ENCODE measurements at places on chromosomes 7 and 10. TPM values are rescaled to one million over a fixed set of nuclear protein-coding genes. Genes with fewer than 3 reads are reported as not detected.

LFNG gene
- 19.0 TPM for total RNA-seq

DNA sequence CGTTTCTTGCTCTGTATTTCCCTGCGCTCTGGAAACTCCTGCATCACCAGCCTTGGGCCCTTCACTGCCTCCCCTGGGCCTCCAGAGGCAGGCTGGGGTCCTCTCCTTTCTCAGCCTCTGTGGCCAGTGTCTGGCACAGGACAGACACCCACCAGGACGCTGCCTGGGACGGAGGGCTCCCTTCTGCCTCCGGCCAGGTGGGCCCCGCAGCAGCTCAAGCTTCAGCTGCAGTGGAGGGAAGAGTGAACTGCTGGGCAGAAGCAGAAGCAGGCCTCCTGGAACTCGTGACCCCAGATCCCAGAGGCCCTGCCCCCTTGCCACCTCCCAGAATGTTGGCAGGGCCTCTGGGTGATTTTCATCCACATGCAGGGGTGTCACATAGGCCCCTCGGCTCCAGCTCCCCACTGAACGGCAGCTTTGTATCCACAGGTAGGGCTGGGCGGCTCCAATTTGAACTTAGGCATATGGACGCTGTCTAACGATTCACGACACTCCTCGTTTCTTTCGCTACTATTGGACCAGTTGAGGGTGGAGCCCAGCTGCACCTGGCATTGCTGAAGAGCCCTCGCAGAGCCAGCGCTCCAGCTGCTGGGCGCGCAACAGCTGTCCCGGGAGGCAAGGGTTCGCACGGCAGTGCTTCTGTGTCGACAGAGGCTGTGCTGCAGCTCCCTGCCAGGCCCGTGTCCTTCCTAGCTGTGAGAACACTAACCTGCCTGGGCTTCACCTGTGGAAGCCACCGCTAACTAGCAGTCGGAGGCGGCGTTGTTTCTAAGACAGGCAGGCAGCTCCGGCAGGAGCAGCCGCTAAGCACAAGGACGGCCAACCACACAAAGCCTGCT is 18.4 kb upstream of the GPR146 start:
- peaks cover 19% of the 10 kb centered on the region for H3K4me1 ChIP-seq
- H3K27me3 ChIP-seq: no peaks in the 10 kb centered on the region
- no peak for DNase-seq

GRCh38 chr7:80240265-80241025 is 105.8 kb downstream of the GNAI1 start:
- H3K36me3 ChIP-seq: no peaks in the 10 kb centered on the region
- H3K27me3 ChIP-seq: no peaks in the 10 kb centered on the region
- H3K4me1 ChIP-seq: peaks cover 8% of the 10 kb centered on the region

DNA sequence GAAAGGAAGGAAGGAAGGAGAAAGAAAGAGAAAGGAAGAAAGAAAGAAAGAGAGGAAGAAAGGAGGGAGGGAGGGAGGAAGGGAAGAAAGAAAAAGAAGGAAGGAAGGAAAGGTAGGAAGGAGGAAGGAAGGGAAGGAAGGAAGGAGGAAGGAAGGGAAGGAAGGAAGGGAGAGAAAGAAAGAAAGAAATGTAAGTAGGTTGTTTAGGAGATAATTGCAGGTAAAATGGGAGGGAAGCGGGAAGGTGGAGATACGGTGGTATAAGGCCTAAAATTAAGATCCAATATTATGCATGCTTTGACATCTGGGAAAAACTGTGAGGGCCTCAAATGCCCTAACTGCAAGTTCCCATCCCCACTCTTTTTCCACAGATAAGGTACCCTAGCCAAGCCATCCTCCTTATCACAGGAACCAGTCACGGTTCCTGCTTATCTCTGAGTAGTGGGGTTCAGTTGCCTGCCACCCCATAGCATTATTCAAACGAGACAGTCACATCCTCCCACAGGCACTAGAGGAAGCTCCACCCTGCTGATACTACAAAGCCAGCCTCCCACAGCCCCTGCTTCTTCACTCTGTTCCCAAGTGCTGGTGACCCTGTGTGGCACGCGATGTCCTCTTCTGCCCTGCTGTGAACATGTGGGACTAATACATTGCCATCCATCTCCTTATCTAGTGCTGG is 28.7 kb downstream of the ST8SIA6 start:
- H3K36me3 ChIP-seq: no peaks in the 10 kb centered on the region
- H3K27ac ChIP-seq: no peak overlapping the region
- DNase-seq: no peak
- no peak overlapping the region for H3K4me3 ChIP-seq
- peaks cover 2% of the 10 kb centered on the region for H3K27me3 ChIP-seq
- peaks cover 34% of the 10 kb centered on the region for H3K4me1 ChIP-seq

- H3K36me3 ChIP-seq: no peaks in the 10 kb centered on the region
- H3K27ac ChIP-seq: no peak overlapping the region
- H3K4me1 ChIP-seq: no peaks in the 10 kb centered on the region
- no peak for DNase-seq
- no peak overlapping the region for H3K4me3 ChIP-seq
- H3K27me3 ChIP-seq: peaks cover 16% of the 10 kb centered on the region
These were observed 147.6 kb upstream of the SHH start for GRCh38 chr7:155959894-155960293.

PCLO gene
- 6.0 TPM for total RNA-seq

HABP2 gene
- total RNA-seq: not detected

ANKRD1 gene
- total RNA-seq: 5.2 TPM

CDC14C gene
- 0.11 TPM for total RNA-seq

DNA sequence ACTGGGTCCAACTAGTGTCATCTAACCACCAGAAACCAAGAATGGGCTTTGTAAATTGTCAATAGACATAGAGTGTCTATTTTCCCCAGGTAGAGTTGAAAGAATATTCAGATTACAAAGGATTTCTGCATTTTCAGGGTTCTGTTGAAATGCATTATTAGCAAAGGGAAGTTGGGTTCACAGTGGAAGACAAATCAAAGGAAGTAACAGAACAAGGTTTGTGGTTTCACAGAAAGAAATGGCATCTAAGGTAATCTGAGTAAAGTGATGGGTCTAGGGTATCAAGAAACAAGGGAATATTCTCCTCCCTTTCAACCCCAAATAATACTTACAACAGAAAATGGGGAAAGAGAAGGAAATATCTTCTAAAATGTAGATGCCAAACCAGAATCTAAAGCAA is 25.8 kb downstream of the CEP41 start:
- no peak overlapping the region for H3K27ac ChIP-seq
- H3K4me1 ChIP-seq: peaks cover 81% of the 10 kb centered on the region
- no peak overlapping the region for H3K4me3 ChIP-seq

- no peaks in the 10 kb centered on the region for H3K4me1 ChIP-seq
- no peak overlapping the region for H3K4me3 ChIP-seq
- H3K27ac ChIP-seq: no peak overlapping the region
- no peak for DNase-seq
- peaks cover 3% of the 10 kb centered on the region for H3K36me3 ChIP-seq
These were observed 125.8 kb downstream of the ANKRD7 start for GRCh38 chr7:118350260-118350659.

- DNase-seq: no peak
- H3K36me3 ChIP-seq: no peaks in the 10 kb centered on the region
- no peak overlapping the region for H3K4me3 ChIP-seq
- peaks cover 37% of the 10 kb centered on the region for H3K27me3 ChIP-seq
These were observed 19.5 kb upstream of the PPP2R2D start for GRCh38 chr10:131881104-131881880.

NEUROD6 gene
- total RNA-seq: not detected

All from mesothelial cell of epicardium (in vitro differentiated cells).